NCI-H446 treated with DMSO at 0.1 percent for 48 hours (cell line): ENCODE measurements at places on chromosomes 5 and 9.

- DNase-seq: no peak
These were observed 179.3 kb downstream of the C9orf152 start for GRCh38 chr9:110028676-110029075.

- no peak for DNase-seq
These were observed 11.9 kb upstream of the COL15A1 start for GRCh38 chr9:98931600-98932389.

GRCh38 chr5:142584891-142585290 is 101.0 kb downstream of the FGF1 start:
- no peak for DNase-seq

- DNase-seq: no peak
These were observed 127.9 kb upstream of the FER start for GRCh38 chr5:108619815-108620214.

- no peak for DNase-seq
These were observed 43.9 kb upstream of the SEMA4D start for GRCh38 chr9:89541798-89542197.

DNA sequence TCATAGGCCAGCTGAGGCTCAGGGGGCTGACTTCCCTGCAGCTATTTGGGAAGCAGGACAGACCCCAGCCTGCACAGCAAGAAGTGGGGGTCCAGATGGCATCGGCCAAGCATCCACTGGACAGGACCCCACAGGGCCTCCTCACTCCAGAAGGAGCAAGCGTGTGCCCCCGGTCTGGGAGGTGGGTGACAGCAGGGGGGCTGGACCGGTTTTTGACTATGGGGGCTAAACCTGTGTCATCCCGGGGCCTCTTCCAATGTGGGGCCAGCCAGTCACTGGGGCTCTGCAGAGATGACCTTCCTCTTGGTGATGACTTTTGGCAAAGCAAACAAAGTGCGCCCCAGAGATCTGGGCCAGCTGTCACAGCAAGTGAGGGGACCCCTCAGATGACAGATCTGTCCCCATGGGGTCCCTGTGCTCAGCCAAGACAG is 163.9 kb downstream of the OLFM1 start:
- DNase-seq: no peak

DNA sequence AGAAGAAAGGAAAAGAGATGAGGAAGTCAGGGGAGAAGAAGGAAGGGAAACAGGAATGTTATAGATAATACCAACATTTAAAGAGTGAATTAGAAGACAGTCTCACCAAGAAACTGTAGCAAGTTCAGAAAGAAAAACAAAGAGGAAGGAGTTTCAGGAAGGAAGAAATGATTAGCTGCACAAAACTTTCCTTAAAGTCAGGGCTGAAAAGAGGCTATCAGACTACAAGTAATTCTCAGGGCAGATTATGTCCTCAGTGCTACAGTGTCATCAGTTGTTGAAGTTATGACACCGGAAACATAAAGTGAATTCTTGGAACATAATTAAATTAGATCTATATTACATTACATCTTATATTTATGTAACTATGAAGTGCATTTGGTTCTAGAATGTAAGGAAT is 226.9 kb downstream of the ARRDC3 start:
- DNase-seq: no peak

DNA sequence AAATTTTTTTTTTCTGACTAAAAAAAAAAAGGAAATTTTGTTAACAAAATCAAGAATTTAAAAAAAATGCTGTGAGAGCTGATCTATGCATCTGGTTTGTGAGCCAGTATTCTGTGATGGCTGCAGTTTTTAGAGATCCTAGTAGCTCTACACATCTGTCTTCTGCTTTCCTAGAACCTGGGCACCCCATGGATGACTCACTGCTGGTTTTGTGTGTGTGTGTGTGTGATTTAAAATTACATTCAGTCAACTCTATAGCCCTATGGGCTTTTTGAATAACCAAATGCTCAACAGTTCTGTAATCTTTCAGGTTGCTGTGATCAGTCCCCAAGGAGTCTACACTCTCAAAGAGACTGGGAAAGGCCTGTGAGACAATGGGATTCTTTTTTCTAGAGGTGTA is 2.5 kb upstream of the PSMD5 start:
- DNase-seq: no peak

- no peak for DNase-seq
These were observed 113.4 kb downstream of the TLE1 start for GRCh38 chr9:81575956-81576355.

DNA sequence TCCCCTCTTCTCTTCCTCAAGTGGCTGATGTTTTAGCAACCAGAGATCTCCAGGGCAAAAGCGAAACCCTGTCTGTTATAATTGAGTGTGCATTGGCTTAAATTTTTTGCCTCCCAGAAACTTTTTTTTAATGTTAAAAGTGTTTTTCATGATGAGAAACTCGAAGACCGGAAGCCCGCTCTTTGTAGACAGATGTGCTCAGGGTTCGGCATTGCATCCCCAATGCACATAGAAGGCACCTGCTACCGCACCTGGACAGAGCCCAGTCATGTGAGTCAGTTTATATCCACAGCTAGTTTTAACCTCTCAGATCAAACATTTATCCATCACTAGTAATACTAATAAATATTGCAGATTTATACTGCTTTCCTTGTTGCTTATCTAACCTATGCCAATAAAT is 19.5 kb upstream of the NADK2 start:
- DNase-seq: no peak

- no peak for DNase-seq
These were observed 370.9 kb upstream of the WWC1 start for GRCh38 chr5:167920589-167920988.

- DNase-seq: no peak
These were observed 176.4 kb upstream of the IER5L start for GRCh38 chr9:129354498-129354897.

DNA sequence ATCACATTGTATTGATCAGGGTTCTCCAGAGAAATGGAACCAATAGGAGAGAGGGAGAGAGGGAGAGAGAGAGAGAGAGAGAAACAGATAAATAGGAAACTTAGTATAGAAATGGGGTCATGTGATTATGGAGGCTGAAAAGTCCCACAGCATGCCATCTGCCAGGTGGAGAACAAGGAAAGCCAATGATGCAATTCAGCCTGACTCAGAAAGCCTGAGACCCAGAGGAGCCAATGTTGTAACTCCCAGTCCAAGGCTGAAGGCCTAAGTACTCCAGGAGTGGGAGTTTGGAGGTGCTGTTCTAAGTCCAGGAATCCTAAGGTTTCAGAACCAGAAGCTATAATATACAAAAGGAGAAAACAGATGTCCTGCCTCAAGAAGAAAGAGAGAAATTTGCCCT is 48.4 kb upstream of the ISOC1 start:
- no peak for DNase-seq

DNA sequence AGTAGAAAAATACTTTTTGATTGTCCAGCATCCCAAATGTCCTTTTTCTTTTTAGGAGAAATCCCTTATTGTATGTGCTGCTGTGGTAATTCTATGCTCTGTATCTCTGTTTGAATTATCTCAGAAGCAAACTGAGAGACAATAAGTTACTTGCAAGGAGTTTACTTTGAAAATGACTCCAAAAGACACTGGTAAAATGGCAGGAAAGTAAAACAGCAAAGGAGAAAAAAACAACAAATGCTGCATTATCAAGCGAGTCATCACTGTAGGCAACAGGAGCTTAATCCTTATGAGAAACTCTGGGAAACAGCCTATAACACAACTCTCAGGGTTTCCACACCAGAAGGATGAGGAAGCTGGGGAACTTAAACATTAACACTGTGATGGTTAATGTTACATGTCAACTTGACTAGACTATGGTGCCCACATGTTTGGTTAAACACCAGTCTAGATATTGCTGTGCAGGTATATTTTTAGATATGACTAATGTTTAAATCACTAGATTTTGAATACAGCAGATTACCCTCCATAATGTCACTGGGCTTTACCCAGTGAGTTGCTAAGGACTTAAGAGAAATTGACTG is 92.6 kb upstream of the GAS1 start:
- no peak for DNase-seq

- DNase-seq: no peak
These were observed 1058.7 kb upstream of the WWC1 start for GRCh38 chr5:167232675-167233311.

GRCh38 chr9:133782157-133783130 is 44.3 kb upstream of the SARDH start:
- no peak for DNase-seq

GRCh38 chr5:103808464-103809106 is 246.0 kb upstream of the NUDT12 start:
- peak; percentile 55 for DNase-seq

DNA sequence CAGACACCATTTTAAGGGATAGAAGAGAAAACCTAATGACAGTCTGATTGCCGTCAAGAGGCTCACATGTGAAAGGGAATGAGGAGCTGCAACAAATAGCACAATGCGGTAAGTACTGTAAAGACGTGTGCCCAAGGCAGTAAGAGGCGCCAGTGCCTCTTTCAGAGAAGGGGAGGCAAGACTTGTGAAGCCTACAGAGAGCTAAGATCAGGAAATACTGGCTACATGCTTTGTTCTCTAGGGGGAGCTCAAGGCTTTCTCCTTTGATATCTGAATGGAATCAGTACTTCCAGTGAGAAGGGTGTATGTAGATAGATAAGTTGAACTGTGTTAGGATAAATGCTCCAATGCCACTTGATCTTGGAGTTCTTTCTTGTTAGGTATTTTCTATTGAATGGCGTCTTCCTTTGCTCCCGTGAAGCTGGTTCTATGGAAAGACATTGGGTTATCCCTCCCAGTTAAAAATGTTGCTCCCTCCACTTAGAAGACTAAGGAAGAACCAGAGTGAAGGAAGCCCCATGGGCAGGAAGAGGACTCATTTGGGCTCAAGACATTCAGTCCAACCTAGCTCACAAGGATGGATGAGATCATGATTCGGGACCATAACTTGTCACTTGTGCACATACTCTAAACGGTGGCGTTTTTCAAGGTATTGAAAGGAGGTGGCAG is 23.5 kb upstream of the ALDOB start:
- peak; percentile 56 for DNase-seq

GRCh38 chr5:31717561-31717960 is 78.6 kb downstream of the PDZD2 start:
- no peak for DNase-seq

DNA sequence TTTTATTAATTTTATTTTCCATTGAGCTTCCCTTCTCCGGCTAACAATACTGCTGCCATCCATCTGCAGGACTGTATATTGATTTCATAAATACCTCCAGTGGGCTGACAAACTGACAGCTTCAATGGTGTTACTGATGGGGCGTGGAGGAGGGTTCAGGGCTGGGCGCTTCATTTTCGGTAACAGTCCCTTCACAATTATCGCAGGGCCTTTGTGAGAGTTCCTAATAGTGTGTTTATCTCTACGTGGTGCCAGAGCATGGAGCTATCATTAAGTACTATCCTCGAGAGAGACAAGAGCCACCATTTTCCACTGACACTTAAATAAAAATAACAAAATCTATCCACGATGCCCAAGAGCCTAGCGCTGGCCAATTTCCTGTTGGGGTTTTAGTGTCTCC is 307.0 kb upstream of the PANK3 start:
- no peak for DNase-seq

DNA sequence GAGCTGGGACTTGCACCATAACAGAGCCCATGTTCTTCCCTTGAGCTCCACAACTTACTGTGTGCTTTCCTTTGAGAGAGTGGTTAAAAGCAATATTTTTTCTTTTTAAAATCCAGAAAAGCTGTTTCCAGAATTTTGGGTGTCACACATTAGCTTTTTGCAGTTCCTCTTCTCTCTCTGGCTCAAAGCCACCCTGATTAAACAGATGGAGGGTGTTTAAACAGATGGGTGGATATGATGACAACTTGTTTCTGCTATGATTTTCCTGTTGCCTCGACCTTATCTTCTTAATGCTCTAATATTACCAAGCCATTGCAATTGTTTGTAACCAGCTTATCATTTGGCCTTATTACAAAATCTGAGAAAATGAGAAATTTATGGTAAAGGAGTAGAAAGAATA is 22.9 kb upstream of the CFAP95 start:
- peak; percentile 36 for DNase-seq

- no peak for DNase-seq
These were observed 2.4 kb upstream of the PDLIM7 start for GRCh38 chr5:177499842-177500241.

DNA sequence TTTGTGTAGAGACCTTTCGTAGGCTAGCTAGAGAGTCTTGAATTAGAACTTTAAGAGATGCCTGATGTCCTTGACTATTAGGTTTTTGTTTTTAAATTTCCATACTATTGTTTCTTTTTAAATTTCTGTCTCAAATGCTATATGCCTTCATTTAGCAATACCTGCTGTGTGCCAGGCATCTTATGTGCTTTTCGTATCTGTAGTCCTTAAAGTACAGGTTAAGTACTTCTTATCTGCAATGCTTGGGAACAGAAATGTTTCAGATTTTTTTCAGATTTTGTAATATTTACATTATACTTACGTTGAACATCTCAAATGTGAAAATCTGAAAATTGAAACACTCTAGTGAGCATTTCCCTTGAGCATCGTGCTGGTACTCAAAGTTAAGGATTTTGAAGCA is 49.0 kb downstream of the IPO11 start:
- DNase-seq: no peak
